ENCODE measurements at places on chromosomes 7 and 10. TPM values are rescaled to one million over a fixed set of nuclear protein-coding genes. Genes with fewer than 3 reads are reported as not detected.

GNG11 gene
- not detected for total RNA-seq

OR6B1 gene
- not detected for total RNA-seq

STMP1 gene
- total RNA-seq = 2.9 TPM

SPAM1 gene
- total RNA-seq = not detected

GIMAP1 gene
- not detected for total RNA-seq

NKX1-2 gene
- not detected for total RNA-seq

SFRP4 gene
- not detected for total RNA-seq

HMX2 gene
- not detected for total RNA-seq

LOXL4 gene
- total RNA-seq = 23.0 TPM

GPR26 gene
- total RNA-seq = not detected

GALNT17 gene
- not detected for total RNA-seq

PRTFDC1 gene
- total RNA-seq = 11.4 TPM

SFRP5 gene
- total RNA-seq = 0.21 TPM

FKBP6 gene
- not detected for total RNA-seq

UPK3B gene
- 96.8 TPM for total RNA-seq

FMC1 gene
- total RNA-seq = 16.5 TPM

Measured in HT-29 (cell line).